Suppressor macrophage treated with lipopolysaccharide for 4 hours (primary cell): ENCODE measurements at places on chromosomes 6 and 20.

DNA sequence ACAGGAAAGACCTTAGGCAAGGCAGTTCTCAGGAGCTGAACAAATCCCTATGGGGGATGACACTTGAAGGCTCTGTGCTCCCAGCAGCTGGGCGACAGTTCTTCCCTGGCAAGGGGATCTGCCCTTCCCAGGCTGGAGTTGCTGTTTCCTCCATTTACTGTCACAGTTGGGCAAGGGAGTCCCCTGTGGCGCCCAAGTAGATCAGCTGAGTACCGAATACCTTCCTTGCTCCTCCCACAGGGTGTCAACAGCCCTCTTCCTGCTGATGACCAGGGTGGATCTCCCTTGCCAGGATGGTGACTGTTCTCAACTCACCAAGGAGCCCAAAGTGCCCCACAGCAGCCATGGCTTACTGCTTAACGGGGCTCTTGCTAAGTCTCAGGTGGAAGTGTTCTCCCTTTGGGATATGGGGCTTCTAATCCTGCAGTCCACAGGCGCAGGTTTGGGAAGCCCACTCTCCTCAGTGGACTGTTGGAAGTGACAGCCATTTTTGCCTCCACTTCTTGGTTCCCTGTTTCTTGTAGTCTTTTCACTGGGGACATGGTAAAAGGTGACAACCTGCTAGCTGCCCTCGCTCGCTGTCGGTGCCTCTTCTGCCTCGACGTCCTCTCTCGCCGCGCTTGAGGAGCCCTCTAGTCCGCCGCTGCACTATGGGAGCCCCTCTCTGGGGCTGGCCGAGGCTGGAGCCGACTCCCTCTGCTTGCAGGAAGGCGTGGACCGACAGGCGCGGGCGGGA is 5.7 kb upstream of the PSMG4 start:
- DNase-seq, result peak; percentile 12

GRCh38 chr6:153172815-153173214 is 41.7 kb upstream of the RGS17 start:
- DNase-seq, result no peak

DNA sequence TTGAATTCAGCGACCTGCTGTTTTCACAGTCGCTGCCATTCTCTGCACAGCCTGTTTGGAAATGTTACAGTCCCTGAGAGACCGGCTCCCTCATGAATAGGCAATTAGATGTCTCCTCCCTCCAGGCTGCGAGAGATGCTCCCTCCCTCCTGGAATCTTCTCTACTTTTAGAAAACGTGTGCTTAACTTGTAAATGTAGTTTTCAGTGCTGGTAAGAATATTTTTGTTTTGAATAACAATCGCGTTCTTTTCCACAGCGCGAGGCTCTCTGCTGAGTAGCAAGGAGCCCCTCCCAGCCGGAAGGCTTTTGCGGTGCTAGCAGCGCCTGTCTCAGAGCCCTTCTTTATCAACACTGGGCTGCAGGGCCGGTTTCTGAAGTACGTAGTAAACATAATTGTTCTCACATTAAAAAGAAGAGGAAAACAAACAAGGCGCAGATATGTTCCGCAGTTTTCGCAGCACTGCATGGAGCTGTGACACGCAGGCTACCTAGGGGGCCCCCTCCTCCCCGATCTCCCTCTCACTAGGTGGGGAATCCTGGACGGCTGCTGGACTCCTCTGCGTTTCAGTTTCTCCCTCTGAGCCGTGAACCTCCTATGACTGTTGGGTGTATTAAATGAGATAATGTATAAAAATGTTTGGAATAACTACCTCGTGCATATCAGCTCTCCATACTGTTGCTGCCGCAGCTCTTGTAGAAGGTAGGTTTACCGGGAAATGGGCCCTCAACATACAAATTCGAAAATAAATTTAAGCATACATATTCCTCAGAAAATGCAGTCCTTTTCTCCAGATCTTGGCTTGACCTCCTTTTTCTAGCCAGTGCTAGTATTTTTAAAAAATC is 79.0 kb upstream of the SPACA1 start:
- no peak for DNase-seq

DNA sequence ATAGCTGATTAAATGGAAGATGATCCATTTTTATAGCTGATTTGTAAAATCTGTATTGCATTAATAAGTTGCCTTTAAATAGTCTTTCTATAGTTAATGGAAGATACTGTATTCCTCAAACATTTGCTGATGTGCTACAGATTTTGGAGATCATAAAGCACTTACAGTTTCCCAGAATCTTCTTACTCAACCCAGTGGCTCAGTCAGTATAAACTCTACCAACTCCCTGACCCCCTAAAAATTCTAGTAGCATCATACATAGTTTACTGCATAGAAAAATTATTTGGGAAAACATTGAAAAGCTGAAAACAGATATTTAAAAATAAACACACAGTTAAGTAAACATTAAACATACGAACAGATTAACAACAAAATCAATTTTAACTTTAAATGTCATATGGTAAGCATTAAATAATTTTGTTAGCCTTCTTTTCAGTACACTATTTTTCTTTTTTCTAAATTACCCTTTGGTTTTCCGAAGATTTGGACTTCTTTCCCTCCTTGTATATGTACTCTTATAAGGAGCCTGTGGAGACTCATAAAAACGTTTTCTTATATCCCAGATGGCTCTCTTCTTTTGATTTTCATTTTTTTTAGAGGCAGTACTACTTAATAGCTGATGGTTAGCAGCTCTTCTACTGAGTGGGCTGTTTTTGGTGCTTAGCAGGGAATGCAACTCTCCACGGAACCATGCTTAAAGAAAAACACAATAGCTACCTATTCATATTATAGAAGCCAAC is 62.7 kb upstream of the BMP5 start:
- DNase-seq, result no peak

DNA sequence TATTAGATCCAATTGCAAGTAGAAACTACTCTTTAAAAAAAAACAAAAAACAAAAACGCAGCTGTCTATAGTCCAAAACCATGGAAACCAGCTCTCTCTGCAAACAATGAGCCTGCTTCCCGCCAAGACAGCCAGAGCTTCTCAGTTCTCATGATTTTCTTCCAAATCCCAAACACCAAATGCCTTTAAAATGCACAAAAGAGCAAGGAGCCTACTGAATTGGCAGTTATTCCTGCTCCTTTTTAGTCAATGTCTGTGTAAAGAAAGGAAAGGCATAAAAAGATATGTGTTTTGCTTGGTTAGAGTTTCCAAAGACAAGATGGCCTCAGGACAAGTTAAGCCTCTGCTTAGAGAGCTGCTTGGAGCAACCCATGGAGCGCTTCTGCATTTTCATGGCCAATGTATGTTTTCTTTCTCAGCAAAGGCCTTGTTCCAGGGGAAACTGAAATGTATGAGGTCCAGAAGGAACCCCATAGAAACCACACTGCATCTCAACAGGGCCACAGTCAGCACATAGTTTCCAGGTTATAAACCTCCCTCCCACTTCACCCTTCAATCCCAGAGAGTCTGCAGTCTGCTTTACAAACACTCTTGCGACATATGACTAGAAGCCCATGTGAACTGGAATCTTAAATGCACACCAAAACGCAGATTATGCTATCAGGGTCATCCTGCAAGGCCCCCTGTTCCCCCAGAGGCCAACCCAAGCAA is 209.3 kb upstream of the TAB2 start:
- no peak for DNase-seq

DNA sequence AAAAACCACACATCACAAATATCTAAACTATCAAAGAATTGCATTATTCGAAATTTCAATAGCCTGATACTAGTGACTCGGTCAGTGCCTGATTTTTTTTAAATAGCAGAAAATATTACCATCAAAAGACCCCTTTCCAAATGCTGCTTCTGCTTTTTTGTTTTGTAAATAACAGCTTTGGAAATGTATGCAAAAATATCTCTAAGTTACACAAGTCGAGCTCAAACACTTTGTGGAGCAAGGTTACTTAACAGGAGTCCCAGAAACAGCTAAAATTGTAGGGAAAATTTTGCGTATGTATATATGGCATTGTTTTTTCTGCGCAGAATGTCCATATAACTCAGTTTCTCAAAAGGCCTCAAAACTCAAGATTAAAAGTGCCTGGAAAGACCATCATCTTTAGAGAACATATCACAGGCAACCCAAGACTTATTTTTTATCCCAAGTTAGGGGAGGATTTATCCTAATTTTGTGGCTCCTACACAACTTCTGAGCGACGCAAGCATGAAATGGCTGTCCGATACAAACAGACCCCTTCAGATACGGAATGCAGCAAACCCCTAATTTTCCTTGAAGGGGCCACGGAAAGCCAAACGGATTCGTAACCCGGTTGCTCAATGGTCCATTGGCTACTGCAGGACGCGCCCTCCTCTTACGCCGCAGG is 1.3 kb downstream of the CEP85L start:
- peak; percentile 8 for DNase-seq

GRCh38 chr6:3575166-3575565 is 118.3 kb upstream of the SLC22A23 start:
- DNase-seq, result no peak
